ENCODE measurements at places on chromosomes 2 and 18.

DNA sequence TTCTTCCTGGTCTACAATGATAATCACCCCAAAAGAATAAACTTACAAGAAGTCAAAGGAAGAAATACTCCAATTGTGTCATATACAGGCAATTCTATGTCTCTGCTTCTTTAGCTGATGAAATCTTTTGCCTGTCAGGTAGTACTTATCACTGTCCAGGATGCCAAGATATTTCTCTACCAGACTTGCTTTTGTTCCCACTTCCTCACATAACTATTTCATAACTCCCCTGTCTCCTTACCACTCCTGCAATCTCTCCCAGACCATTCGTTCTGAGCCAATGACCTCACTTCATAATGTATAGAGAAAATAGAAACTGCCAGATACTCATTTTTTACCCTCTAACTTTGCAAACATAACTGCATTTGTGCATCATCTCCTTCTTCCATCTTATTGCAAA lies 39.1 kb downstream of the HNMT start:
- no peak for DNase-seq

DNA sequence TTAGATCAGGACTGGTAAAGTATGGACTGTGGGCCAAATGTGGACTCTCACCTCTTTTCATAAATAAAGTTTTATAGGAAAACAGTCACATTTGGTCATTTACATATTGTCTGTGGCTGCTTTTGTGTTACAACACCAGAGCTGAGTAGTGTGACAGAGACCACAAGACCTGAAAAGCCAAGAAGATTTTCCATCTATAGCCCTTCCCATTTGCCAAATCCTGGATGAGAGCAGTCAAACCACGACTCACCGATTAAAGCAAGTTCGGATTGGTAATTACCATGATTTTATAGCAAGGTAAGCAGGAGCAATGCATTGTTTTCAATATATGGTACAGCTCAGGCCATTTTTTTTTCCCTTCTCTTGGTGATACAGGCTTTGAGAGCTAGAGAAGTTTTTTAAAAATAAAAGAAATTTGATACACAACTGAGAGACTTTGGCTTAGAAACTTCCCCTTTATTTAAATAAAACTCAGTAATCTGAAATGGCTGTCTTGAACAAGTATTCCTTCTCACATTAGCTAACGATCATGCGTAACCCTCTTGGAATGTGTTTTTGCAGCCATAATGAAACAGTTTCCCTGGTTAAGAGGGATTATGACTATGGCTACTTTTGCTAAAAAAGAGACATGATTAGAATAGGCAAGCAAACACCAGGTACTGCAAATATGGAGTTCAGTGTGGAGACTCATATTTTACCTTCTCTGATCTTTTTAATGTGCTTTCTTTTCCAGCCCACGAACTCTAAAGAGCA lies 9.5 kb upstream of the MALL start:
- DNase-seq = no peak

DNA sequence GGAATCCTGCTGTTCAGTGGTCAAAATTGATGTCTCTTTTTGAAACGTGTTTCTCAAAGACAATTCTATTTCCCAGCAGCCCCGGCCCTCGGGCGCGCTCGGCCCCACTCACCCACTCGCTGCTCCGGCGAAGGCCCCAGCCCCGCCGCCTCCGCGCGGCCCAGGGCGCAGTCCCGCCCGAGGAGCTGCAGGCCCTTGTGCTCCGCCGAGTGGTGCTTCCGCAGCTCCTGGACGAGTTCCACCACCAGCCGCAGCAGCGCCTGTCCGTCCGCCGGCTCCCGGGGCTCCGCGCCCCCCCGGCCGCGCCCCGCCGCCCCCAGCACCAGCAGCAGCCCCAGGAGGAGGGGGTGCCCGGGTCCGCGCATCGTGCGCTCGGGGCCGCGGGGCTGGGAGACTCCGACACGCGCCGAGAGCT lies 413 bp downstream of the ALKAL2 start:
- no peak for DNase-seq

DNA sequence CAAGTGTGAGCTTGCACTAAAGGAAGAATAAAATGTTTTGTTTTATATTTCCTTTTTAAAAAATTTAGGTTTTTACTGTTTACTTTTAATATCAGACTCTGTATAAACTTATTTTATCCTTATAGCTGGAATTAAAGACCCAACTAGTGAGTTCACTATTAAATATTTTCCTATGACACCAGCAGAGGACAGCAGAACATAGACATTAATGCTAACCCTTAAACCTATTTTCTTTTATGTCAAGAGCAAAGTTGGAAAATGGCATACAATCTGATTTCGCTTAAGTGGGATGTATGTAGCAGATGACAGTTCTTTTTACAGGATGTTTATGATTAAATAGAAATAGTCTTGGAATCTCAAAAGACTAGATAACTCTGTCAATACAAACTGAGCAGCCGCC lies 188.2 kb upstream of the XIRP2 start:
- DNase-seq = no peak

- no peak for DNase-seq
Measured at GRCh38 chr2:216696751-216697560, 1.6 kb upstream of the IGFBP5 start.

- no peak for DNase-seq
Measured at GRCh38 chr2:218354850-218355443, 1.7 kb upstream of the CATIP start.

DNA sequence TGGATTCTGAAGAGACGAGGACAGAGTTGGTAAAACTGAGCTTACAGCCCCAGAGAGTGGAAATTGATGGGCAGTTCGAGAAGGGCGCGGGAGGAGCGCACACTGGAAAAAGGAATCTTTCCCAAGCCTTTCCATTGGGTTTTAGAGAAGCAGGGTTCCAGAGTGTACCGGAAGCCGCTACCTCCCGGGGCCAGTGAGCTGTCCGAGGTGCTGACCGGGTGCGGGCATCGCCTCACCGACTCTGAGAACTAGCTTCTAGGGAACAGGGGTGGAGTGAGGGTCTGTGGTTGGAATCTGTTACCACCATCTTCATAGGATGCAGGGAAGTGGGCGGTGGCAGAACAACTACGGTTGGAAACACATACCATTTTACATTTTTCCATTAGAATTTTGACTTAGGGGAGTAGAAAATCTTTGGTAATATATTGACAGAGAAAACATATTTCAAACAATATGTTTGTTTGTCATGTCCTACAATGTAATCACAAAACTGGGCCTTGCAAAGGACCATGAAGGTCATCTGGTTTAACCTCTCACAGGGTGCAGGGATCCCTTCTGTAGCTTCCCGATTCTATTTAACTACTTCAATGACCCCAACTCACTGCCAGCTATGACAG lies 724 bp downstream of the NMS start:
- no peak for DNase-seq

GRCh38 chr2:239348563-239349452 lies 52.0 kb downstream of the HDAC4 start:
- no peak for DNase-seq

GRCh38 chr18:75473316-75473715 lies 45.8 kb upstream of the SMIM21 start:
- DNase-seq = no peak

DNA sequence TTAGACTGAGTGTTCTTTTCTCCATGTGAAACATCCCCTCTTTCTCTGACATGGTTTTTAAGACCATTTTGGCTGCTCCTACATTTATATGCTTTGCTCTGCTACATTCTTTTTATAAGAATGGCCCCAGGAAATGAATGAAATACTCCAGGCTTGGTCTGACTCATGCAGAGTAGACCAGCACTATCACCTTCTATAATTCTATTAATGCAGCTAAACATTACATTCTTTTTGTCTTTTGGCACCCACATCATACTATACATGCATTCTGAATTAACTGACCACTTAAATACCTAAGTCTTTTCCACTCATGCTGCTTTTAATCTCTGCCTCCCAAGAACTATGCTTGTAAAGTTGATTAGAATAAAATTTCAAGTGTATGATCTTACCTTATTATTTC lies 94.1 kb downstream of the AAK1 start:
- no peak for DNase-seq

GRCh38 chr2:197128897-197129296 lies 181.7 kb downstream of the ANKRD44 start:
- no peak for DNase-seq

DNA sequence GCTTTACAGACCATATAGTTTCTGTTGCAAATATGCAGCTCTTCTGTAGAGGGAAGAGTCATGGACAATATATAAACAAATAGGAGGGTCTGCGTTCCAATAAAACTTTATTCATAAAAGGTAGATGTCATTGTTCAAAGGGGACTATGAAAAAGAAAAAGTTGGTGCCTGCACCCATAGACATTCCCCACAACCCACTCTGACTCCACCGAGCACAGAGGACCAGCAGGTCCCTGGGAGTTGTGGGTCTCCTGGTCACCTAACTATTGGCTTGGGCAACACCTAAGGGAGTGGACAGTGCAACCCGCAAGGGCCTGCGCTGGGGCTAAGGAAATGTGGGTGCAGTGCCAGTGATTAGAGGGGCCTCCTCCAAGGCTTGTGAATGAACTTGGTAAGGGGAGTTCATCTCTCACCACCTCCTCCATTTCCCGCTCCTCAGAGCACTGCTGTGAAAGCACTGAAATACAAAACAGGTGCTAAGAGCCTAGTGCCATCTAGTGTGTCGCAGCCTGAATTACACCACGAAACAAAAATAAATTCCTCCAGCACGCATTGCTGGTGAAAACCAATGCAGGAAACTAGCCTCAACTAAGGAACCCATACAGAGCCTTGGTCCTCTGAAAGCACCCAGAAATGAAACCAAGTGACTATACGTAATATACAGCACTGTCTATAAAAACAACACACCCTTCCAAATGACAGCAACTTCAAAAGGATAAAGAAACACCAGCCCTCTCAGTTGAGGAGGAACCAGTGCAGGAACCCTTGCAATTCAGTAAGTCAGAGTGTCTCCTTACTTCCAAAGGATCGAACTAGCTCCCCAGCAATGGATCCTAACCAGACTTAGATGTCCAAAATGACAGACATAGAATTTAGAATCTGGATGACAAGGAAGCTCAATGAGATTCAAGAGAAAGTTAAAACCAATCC lies 166.6 kb downstream of the RNF144A start:
- DNase-seq = no peak

GRCh38 chr2:211408483-211408891 lies 852.1 kb downstream of the CPS1 start:
- DNase-seq = no peak

GRCh38 chr18:7886436-7886835 lies 319.3 kb downstream of the PTPRM start:
- no peak for DNase-seq

DNA sequence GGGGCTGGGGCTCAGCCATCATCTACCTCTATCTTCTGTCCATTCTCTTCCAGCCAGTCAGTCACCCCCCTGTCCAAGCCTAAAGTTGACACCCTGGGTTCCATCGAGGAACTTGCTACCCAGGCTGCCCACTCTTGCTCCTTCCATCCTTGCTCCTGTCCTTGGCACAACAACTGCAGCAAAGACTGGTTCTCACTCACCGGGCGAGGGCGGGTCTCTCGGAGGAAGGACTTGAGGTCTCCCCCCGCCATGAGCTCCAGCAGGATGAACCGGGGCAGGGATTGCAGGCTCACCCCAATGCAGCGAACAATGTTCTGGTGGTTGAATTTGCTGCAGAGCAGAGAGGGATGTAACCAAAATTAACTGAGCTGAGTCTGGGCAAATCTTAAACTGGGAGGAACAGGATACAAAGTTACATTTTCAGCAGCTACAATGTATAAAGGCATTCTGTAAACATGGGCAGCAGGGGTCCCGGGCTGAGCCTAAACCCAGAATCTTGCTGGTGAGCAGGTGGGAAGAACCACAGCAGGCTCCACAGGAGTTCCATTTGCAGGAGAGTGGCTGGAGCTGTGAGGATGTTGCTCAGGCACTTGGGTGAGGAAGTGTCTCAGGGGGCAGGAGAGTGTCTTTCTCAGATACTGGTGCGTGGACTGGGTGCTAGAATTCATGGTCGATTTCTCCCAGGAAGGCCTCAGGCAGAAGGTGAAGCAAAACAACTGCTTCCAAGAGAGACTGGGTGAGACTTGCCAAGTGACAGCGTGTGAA lies 105.5 kb downstream of the CLIP4 start:
- no peak for DNase-seq

DNA sequence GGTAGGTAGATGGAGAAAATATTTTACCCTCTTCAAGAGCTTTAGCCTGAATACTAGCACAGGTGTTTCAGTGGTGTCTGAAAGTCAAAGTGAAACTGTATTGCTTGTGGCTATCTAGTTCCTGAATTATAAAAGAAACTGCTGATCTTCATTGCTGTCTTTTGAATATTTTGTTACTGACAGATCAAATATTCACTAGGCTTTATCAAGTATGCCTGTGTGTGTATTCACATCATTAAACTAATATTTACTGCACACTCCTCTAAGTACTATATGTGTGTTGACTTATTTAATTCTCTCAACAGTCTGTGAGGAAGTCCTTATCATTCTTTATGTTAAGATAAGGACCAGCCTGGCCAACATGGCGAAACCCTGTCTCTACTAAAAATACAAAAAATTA lies 139.6 kb downstream of the SOCS6 start:
- no peak for DNase-seq

DNA sequence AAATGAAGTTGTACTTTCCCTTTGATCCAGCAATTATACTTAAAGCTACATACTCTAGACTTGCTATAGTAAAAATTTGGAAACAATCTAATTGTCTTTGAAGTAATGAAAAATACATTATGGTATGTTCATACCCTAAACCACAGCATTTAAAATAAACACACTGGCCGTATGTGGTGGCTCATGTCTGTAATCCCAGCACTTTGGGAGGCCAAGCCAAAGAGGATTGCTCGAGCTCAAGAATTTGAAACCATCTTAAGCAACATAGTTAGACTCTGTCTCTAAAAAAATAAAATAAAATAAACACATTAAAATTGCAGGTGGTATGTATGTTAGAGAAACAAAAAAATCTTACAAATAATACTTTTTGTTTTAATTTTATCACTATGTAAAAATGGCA lies 208.1 kb upstream of the KLHL14 start:
- DNase-seq = no peak

- no peak for DNase-seq
Measured at GRCh38 chr2:3659447-3660432, 1.7 kb downstream of the ALLC start.

- DNase-seq = no peak
Measured at GRCh38 chr2:239462671-239463506, 62.1 kb upstream of the HDAC4 start.

- DNase-seq = no peak
Measured at GRCh38 chr18:37567061-37567993, 1.7 kb upstream of the CELF4 start.

DNA sequence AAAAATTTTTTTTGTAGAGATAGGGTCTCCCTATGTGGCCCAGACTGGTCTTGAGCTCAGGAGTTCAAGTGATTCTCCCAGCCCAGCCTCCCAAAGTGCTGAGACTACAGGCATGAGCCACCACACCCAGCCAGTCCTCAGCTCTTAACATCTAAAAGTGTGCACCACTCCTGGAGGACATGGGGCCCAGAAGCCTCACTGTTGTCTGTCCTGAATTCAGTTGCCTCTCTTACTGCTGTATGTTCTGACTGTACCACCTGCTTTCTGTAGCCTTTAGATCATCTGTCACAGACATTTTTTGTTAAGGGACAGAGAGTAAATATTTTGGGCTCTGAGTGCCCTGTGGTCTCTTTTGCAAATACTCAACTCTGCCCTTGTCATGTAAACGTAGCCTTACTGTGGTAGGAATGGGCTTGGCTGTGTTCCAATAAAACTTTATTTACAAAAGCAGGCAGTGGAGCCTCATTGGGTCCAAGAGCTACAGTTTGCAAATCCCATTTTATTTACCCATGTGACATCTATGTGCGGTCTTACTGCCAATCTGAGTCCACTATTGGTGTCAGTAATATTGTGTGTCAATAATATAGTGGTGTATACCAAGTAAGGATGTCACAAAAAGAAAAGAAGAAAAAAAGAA lies 38.1 kb downstream of the TMEM37 start:
- DNase-seq = no peak

Measured in anterior cingulate cortex (tissue), 58 donors.